ENCODE measurements at places on chromosomes 7 and 10.
A peak's percentile ranks its signal among the peaks of the same experiment; 100 is the strongest.

GRCh38 chr10:30542895-30543288 is 86.7 kb downstream of the LYZL2 start:
- no peak for DNase-seq

- no peak for DNase-seq
Observed at GRCh38 chr10:3872712-3873329, 87.8 kb upstream of the KLF6 start.

- no peak for DNase-seq
Observed at GRCh38 chr7:32516551-32517100, 21.3 kb downstream of the AVL9 start.

DNA sequence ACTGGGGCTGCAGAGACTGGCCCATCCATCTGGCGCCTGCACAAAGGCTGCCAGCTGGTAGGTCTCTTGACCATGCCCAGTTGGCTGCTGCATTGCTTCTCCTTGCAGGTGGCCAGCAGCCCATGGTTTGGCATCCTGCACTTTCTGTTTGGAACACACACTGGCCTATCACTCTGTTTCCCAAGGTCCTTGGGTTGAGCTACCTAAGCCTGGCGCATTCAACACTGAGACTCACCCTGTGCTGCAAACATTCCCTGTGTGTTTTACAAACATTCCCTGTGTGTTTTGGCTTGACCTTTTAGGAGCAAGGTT is 55.5 kb downstream of the TACR2 start:
- DNase-seq, result no peak

- no peak for DNase-seq
Observed at GRCh38 chr10:131936736-131937135, 35.9 kb downstream of the PPP2R2D start.

- DNase-seq, result no peak
Observed at GRCh38 chr7:126211875-126212274, 1040.9 kb downstream of the GRM8 start.

DNA sequence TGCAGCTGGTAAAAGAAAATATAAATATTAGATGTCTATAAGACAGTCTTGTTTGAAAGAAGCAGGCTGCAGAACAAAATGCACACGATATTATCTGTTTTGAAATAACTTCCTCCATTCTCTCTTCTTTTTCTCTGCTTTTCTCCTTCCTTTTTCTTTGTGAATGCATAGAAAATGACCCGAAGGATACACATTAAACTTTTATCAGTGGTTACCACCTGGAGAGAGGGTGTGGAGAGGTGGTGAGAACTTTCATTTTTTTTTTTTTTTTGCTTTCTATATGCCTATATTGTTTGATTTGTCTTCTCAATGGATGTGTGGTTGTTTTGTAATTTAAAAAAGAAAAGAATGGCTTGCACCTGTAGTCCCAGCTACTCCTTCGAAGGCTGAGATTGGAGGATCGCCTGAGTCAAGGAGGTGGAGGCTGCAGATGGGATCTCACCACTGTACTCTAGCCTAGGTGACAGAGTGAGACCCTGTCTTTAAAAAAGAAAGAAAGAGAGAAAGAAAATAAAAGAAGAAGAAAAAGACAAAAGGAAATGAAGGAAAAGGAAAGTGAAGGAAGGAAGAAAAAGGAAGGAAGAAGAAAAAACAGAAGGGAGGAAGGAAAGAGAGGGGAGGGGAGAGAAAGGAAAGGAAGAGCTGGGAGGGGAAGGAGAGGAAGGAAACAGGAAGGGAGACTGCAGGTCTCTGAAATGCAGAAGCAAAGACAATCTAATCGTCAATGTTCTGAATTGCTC is 64.4 kb downstream of the SAMD9 start:
- no peak for DNase-seq

GRCh38 chr7:108403597-108404217 is 52.5 kb downstream of the NRCAM start:
- DNase-seq, result no peak

GRCh38 chr10:81280497-81281479 is 594.2 kb upstream of the NRG3 start:
- DNase-seq, result no peak

GRCh38 chr7:138865843-138866242 is 67.8 kb upstream of the ATP6V0A4 start:
- DNase-seq, result peak; percentile 22

DNA sequence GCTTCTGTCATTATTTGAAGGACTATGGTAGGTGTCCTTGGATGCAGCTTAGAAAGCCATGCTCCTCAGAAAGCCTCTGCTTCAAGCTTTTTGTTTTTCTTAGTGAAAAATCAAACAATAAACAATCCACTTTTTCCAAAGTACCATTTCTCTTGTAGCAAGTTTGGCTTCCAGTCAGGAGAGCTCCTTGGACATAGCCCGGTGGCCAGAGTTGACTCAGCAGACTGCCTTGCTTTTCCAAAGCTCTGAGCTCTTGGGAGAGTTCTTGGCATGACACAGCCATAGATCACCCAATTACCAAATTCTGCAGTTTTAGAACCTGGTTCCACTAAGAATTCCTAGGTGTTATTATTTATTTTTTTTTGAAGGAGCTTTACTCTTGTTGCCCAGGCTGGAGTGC is 189.4 kb upstream of the MTPN start:
- DNase-seq, result no peak

DNA sequence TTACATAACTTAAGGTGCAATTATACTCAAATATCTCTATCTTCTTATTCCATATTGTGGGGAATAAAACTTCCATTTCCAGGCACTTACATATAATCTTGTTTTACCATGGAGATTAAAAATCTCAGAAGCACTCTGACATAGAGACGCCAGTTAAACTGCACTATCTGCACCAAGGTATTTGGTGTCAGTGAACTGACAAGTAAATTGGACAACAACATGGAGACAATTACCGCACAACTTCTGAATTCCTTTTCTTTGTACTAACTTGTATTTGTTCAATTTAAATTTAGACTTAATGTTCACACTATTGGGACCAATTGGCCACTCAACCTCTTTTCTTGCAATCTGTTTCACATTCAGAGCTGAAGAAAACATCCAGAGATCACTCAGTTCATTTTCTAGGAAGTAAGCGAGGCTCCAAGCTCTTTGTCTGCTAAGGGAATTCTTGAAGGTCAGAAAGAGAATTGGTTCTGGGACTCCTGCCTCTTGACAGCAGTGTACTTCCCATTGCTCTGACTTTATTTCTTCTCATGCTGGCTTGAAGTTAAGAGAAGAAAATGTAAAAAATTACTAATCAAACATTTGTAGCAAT is 184.7 kb downstream of the CHCHD3 start:
- no peak for DNase-seq

DNA sequence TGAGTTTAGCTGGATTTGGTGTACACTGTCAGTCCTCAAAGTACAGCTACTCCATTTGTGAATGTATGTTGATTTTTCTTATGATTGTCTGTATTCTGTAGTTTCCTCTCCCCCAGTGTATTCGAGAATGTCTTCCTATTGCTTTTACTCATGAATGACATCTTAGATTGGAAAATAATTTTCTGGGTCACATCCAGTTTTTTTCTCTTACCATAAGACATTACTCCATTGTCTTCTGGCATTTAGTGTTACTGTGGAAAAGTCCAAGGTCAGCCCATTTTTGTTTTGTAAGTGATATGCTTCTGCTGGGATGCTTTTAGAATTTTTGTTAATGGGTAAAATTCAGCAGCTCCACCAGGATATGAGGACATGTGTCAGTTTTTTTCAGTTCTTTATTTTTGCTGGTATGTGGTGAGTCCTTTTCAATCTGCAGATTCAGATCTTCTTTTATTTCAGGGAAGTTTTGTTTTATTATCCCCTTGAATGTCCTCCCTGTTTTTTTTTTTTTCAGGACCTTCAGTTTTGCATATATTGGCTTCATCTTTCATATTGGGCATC is 33.6 kb downstream of the WAC start:
- no peak for DNase-seq

- no peak for DNase-seq
Observed at GRCh38 chr7:76272851-76273497, 29.5 kb upstream of the HSPB1 start.

DNA sequence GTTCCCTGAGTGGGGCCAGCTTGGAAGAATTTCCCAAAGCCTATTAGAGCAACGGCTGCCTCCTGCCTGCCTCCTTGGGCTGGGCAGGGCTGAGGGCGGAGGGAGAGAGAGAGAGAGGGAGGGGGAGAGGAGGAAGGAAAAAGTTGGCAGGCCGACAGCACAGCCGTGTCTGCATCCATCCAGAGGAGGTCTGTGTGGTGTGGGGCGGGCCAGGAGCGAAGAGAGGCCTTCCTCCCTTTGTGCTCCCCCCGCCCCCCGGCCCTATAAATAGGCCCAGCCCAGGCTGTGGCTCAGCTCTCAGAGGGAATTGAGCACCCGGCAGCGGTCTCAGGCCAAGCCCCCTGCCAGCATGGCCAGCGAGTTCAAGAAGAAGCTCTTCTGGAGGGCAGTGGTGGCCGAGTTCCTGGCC is at the start of gene AQP1:
AQP1 (plus strand) TSS at position 293 of the 409 bp plus-strand sequence; CDS start at position 350, 57 bp downstream.
- DNase-seq, result no peak

DNA sequence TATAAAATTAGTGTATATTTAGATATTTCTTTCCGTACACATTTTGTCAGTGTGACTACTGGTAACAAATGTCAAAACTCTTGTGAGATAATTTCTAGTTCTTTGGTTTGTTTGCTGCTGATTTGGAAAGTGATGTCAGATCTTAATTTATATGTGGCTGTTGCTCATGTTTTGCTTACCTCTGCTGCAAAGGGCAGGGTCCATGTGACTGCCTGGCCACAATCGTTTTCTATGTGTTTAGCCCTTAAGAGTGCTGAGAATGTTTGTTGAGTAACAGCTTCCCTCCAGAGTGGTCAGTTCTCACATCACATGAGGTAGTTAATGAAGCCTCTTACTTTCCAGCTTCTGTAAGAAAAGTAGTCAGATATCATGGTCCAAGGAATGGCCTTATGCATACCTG is 4.2 kb downstream of the NRBF2 start:
- DNase-seq, result no peak

DNA sequence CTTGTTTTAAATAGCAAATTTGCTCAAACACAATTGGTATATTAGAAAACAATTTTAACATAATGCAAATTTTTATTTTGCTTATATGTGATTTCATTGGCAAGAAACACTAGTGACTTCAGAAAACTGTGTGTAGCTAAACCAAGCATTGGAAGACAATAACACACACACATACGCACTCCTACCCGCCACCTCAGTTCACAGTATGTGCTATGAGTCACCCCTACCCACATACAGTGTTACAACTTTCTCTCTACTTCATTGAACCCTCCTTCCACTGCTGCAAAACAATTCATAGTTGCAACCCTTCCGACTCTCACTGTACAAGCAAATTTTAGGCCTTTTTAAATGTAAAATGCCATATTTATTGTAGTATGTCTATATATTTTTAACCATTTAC is 119.9 kb upstream of the THSD7A start:
- no peak for DNase-seq

DNA sequence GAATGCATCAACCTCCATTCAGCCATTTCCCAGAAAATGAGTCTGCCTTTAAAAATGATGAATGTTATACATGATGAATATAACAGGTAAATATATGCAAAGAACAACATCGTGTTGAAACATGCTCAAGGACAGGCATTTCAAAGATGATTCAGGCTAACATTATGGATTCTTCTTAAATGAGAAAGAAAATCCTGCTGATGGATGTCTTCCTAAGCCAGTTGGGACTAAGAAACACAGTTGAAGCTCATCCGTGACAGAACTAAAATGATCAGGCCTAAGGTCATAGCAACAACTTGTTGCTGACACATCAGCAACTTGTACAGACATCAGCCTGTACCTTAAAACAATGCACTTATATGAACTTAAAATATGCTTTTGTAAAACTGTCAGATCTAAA is 267.9 kb downstream of the MAGI2 start:
- DNase-seq, result no peak

All from NK-92 treated with Interleukin-12 subunit alpha and Interleukin-12 subunit beta, amount 100 ng/mL, for 24 hours (cell line).